ENCODE measurements at places on chromosomes 4 and X. TPM values are rescaled to one million over a fixed set of nuclear protein-coding genes. Genes with fewer than 3 reads are reported as not detected.

Gene ZFP92
- total RNA-seq: 0.90 TPM

Gene TAF7L
- 0.18 TPM for total RNA-seq

Gene GATA1
- total RNA-seq: 0.23 TPM

Gene ZNF157
- not detected for total RNA-seq

Gene KLHL8
- 9.0 TPM for total RNA-seq

Gene NCBP2L
- total RNA-seq: not detected

Gene RHOXF1
- total RNA-seq: 0.41 TPM

Gene VCX3B
- total RNA-seq: not detected

Gene ADH7
- total RNA-seq: not detected

Gene BRS3
- total RNA-seq: not detected
